ENCODE measurements at places on chromosomes 7 and 10.

DNA sequence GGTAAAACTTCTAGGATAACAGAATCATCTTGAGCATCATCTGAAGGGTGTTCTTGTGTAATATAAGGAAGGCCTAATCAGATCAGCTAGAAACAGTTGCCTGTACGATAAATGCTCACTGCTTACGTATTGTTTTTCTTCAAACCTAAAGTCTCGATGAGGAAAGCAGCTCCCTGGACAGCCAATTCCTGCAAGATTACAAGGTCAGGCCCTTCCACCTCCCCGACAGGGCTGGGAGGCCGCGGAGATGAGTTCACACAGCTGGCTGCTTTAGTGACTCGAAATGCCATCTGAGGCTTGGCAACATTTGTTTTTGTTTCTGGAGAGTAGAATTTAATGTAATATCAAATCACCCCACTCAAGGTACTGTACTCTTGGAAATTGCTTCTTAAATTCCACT lies 95.1 kb upstream of the PFKP start:
- DNase-seq, result no peak

GRCh38 chr10:17737027-17737965 lies 14.7 kb upstream of the TMEM236 start:
- DNase-seq, result no peak

GRCh38 chr7:34620425-34620824 lies 37.6 kb upstream of the NPSR1 start:
- DNase-seq, result no peak

DNA sequence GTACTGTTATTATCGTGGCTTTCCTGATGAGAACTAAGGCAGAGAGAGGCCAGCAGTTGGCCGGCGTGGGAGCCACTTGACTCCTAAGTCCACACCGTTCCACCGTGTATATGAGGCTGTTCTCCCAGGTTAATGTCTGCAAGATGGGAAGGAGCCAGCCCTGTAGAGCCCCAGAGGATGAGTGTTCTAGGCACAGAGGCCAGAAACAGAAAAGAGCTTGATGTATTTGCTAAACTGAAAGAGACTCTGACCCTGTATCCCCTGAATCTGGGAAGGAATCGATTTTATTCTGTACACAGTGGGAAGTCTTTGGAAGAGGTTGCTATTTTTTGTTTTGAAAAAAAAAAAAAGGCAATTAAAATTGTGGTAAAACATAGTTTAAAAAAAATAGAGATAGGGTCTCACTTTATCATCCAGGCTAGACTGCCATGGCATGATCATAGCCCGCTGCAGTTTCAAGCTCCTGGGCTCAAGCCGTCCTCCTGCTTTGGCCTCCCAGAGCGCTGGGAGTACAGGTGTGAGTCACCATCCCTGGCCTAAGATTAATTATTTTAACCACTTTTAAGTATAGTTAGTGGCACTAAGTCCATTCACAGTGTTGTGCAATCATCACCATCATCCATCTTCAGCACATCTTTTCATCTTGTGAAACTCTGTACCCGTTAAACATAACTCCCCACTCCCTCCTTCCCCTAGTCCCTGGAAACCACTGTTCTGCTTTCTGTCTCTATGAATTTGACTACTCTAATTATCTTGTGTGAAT lies 348.8 kb downstream of the SDK1 start:
- no peak for DNase-seq

GRCh38 chr7:142788303-142789289 lies 17.8 kb downstream of the PRSS2 start:
- DNase-seq, result no peak

Measured in stimulated activated CD4-positive, alpha-beta T cell treated with anti-CD3 and anti-CD28 coated beads, Interleukin-4, amount 100 ng/mL, for 24 hours (primary cell).